ENCODE measurements at places on chromosomes 7 and 10.

DNA sequence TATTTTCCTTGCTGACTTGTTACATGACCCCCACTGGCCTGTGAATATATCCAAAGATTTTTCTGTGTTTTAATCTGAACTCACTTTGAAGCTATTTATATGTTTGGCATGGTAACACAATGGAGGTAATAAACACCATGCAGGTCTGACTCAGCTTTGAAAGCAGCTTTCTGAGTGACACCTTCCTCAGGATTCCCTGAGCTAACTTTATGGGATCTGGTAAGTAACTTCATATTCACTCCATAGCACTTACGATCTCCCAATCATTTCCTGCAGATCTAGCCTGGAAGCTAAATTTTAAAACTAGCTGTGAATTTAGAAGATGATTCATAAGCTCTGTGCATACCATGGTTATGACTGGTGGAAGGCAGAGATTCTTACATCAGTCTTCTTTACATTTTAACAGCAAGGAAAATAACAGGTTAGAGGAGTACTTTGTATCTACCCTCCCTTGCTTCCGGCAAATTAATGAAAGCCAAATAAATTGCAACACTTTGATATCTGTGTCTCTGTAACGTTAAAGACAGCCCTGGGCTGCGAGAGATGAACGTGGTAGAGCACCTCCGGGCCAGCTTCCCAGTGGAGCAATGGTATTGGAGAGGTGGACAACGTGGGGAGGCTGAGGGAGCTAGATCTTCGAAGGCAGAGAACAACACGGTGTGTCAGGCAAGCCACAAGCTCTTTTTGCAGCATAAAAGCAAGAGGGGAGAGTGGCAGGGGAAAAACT, 170.2 kb upstream of the KLF14 start:
- no peak for DNase-seq

- DNase-seq = no peak
Measured at GRCh38 chr7:157622000-157622399, 285.2 kb downstream of the DNAJB6 start.

DNA sequence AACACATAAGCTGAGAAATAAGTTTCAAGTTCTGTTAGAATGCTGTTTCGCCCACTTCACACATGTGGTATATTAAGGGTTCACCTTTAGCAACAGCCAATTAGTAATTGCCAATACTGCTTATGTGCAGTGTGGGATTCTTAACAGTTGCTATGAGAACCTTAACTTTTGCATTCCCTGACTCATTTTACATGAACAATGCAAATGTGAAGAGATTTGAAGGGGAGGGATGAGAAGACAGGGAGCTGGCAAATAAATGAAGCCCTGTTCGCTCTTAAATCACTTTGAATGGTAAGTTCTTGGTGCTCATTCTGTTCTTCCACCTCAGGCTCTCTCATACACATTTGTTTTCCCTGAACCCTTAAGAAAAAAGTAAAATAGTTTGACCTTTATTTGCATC, 82.3 kb downstream of the LRRC4 start:
- DNase-seq = no peak

- DNase-seq = no peak
Measured at GRCh38 chr10:1153251-1153763, 97.1 kb downstream of the WDR37 start.

GRCh38 chr7:73870041-73870492, 9.1 kb downstream of the TMEM270 start:
- no peak for DNase-seq

- DNase-seq = no peak
Measured at GRCh38 chr10:131437556-131438475, 126.3 kb upstream of the TCERG1L start.

- DNase-seq = no peak
Measured at GRCh38 chr10:36126076-36126475, 484.0 kb upstream of the FZD8 start.

DNA sequence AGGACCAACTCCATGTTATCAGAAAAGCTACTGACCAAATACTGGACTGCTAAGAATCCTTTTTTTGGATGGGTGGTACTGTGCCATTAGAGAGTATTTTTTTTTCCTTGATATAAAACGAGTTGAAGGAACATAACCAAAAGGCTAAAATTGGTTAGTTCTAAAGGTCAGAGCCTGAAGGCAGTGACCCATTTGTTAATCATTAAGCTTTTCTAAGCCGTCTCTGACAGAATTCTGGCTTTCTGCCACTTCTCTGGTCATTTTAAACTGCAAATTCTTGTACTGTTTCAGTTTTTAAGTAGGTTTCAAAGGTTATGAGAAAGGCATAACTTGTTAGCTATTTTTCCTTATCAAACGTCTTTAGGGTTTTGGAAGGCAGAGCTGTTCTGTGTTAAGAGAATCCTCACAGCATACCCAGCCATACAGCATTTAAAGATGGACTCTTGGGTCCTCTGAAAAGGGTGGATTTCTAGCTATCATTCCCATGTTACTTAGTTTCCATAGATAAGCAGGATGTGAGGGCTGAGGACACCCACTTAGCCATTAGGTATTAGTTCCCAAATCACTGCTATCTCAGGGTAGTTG, 196.8 kb downstream of the RNLS start:
- no peak for DNase-seq

- no peak for DNase-seq
Measured at GRCh38 chr7:108156897-108157605, 26.9 kb upstream of the LAMB4 start.

- no peak for DNase-seq
Measured at GRCh38 chr10:23291551-23292334, 52.9 kb downstream of the C10orf67 start.

DNA sequence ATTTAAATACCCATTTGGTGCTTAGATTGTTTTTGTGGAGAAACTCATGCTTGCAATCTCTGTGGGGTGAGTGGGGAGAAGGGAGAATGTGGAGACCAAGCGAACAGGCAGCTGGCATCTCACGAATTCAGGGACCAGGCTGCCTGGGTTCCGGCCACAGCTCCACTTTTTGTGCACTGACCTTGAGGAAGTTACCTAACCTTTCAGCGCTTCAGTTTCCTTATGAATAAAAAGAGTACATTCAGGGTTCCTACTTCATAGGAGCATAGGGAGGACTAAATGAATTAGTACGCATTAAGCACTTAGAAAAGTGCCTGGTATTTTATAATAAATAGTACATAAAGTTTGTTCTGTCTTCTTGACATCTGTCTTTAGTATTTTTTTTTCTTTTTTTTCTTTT, 72.5 kb downstream of the PRTFDC1 start:
- DNase-seq = no peak

- no peak for DNase-seq
Measured at GRCh38 chr7:3082831-3083230, 39.2 kb upstream of the CARD11 start.

DNA sequence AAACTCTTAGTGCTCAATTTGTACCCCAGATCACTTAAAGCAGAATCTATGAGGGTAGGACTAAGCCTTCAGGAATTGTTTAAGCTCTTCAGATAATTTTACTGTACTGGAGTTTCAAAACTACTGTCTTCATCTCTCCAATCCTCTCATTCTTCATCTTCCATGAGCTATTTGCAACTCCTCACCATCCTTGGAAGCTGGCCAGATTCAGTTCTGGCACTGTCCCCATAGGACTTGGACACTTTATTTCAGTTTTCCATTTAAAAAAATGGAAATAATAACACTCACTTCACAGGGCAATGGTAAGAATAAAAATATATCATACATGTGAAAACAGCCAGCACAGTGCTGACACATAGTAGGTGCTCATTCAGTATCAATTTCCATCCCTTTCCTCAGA, 74.6 kb downstream of the PPP1R17 start:
- no peak for DNase-seq

DNA sequence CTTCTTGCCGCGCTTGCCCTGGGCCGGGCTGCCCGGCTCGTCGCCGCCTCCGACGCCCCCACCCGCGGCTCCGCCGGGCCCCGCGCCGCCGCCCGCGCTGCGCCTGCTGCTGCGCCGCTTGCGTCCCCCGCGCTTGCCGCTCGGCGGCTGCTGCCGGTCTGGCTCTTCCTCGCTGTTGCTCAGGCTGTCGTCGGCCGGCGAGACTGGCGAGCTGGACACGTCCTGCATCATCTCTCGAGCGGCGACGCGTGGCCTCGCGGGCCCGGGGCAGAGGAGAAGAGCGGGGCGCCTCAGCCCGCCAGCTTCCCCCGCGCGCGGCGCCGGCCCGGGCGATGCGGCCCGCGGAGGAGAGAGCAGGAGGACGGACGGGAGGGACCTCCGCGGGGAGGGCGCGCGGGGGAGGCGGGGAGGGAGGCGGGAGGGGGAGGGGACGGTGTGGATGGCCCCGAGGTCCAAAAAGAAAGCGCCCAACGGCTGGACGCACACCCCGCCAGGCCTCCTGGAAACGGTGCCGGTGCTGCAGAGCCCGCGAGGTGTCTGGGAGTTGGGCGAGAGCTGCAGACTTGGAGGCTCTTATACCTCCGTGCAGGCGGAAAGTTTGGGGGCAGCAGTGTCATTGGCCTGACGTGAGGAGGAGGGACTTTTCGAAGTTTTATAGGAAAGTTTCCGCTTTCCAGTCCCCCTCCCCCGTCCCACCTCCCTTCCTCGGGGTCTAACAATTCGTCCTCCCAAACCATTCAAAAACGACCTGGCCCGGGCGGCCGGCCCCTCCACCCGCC, at the start of gene TWIST1:
Gene TWIST1 (minus strand): TSS at position 546 of the 779 bp plus-strand sequence. CDS start 315 bp downstream, at position 231.
- DNase-seq = no peak

DNA sequence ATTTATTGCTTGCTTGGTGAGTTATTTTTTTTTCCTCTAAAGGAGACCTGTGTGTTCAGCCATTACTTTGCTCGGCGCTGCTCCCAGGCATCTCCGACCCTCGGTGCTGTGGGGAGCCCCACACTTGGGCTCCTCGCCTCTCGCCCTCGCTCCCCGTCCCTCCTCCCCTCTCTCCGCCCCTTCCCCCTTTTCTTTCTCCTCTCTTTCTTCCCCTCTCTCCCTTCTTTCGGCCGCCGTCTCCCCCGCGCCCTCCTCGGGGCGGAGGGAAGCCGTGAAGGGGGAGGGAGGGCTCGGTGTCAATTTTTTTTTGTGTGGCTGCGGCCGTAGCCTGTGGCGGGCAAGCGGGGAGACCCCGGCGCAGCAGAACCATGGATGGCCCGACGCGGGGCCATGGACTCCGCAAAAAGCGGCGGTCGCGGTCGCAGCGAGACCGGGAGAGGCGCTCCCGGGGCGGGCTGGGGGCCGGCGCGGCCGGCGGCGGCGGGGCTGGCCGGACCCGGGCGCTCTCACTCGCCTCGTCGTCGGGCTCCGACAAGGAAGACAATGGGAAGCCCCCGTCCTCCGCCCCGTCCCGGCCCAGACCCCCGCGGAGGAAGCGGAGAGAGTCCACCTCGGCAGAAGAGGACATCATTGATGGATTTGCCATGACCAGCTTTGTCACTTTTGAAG, 1.1 kb downstream of the AUTS2 start:
- DNase-seq = no peak

GRCh38 chr7:117113871-117114270, 160.6 kb downstream of the ST7 start:
- no peak for DNase-seq

- DNase-seq = no peak
Measured at GRCh38 chr10:113497198-113497597, 55.7 kb upstream of the HABP2 start.

Data from NCI-H2029 (cell line).